ENCODE measurements at places on chromosomes 7 and 10. TPM values are rescaled to one million over a fixed set of nuclear protein-coding genes. Genes with fewer than 3 reads are reported as not detected.

GRCh38 chr10:104325436-104326435, 12.5 kb downstream of the ITPRIP start:
- DNase-seq = no peak

GRCh38 chr7:1662767-1663166, 7.3 kb upstream of the ELFN1 start:
- DNase-seq = no peak

- no peak for DNase-seq
Observed at GRCh38 chr7:30585675-30586074, 9.0 kb upstream of the GARS1 start.

GRCh38 chr7:105046414-105046813, 32.4 kb downstream of the KMT2E start:
- DNase-seq = peak; percentile 75

DNA sequence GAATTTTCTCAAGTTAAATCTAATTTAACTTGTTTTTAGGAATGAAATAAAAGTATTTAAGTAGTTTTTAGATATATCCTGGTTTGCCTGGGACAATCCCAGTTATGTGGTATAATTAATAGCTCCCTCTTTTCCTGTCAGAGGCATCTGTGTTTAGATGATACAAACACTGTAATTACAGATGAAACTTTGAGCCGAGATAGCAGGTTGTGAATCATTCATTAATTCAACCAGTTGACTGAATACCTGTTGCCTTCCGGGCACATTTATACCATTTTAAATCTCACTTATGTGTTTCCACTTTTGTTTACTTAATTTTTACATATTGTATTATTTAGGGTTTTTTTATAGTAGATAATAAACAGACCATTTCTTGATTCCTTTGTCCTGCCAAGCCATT, 82.1 kb upstream of the GATA3 start:
- DNase-seq = no peak

DNA sequence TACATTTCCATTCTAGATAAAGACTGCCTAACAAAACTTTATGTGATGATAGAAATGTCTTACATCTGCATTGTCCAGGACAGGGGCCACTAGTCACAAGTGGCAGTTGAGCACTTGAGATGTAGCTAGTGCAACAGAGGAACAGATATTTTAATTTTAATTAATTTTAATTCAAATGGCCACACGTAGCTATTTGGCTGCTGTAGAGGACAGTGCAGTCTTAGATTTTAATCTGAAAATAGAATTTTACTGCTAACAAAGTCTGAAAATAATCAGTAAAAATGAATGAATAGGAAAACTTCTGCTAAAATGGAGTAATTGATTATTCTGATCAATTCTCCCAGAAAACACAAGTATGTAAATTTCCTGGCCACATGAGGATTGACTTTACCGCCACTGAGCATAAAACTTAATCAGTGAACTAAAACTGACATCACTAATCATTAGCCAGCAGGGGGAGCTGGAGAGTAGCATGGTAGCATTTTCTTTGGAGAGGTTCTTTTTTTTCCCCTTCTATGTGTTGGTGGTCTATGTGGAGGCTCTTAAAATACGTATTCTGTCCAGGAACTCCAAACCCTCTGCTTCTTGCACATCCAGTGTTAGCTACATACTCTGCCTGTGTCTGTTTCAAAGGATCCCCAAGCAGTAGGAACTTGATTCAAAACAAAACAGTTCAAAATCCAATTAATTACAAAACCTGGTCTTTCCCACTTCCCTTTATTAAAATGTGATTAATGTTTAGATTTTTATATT, 52.1 kb downstream of the TSPAN12 start:
- DNase-seq = peak; percentile 12

- no peak for DNase-seq
Observed at GRCh38 chr10:107834706-107835105, 670.2 kb upstream of the SORCS1 start.

GRCh38 chr7:28855538-28856217, 102.5 kb downstream of the TRIL start:
- peak; percentile 98 for DNase-seq

DNA sequence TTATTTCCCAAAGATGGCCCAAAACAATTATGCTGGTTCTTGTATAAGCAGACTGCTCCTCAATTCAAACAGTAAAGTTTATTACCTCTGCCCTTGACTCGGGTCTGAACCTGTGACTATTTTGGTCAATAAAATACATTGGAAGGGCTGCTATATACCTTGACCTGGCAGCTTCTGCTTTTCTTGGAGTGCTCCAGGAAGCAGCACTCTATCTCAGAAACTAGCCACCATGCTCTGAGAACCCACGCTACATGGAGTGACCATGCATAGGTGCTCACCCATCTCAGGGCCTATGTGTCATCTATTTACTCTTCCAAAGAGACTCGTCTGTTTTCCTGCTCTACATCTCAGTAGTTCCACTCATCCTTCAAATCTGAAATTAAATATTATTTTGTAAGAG, 299.9 kb downstream of the AHR start:
- DNase-seq = no peak

- DNase-seq = no peak
Observed at GRCh38 chr10:8182806-8183205, 128.3 kb downstream of the GATA3 start.

DNA sequence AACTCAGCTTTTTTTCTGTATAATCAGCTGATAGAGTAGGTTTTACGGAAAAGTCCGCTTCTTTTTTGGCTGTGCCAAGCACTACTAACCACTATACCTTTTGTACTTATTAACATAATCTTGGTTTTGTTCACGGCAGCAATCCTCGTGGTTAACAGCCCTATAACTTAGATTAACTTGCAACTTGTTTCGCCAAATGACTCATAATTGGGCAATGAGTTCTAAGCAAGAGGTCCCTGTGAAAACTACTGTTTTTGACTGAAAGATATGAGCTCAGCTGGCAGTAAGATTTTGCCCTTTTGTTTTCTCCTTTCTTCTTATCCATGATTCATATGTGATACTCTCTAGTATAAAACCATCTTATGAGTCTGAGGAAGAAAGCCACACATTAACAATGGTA, 345.0 kb upstream of the PCDH15 start:
- DNase-seq = peak; percentile 78

- DNase-seq = no peak
Observed at GRCh38 chr10:95653895-95654294, 2.6 kb downstream of the ALDH18A1 start.

DNA sequence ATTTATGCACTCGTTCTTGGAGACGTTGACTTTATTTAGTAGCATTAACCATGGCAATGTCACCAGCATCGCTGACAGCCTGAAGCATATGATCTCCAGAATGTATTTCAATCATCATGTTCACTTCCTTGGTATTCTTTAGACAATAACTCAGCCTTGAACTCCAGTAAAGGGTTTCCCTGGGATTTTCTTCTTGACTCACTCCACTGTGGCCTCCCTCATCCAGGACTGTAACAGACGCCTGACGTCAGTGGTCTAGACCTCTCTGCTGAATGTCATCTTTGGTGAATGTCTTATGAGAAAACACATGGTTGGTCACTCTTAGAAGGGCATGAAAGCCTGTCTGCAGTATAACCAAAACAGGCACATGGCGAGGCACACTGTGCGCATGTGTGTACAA, 64.4 kb downstream of the EGFR start:
- DNase-seq = peak; percentile 62

- DNase-seq = no peak
Observed at GRCh38 chr10:80484243-80484642, 30.1 kb downstream of the TSPAN14 start.

GRCh38 chr7:98265841-98266271, 13.8 kb upstream of the TECPR1 start:
- peak; percentile 52 for DNase-seq

DNA sequence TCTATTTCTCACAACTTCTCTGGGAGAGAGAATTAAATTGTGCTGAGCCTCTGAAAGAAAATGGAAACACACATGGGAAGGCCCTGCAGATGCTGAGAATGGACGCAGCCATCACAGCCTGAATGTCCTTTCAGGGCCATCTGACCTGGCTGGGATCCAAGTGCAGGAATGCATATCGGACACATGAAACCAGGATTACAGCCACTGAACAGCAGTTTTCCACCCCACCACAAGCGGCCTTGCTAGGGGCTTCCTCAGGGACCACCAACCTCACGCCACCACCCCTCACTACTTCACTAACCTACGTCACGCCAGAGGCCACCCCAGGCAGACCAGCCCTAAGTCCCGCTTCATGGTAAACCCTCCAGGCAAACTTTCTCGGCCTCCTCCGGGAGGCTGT, 103.3 kb downstream of the DIP2C start:
- DNase-seq = no peak

DNA sequence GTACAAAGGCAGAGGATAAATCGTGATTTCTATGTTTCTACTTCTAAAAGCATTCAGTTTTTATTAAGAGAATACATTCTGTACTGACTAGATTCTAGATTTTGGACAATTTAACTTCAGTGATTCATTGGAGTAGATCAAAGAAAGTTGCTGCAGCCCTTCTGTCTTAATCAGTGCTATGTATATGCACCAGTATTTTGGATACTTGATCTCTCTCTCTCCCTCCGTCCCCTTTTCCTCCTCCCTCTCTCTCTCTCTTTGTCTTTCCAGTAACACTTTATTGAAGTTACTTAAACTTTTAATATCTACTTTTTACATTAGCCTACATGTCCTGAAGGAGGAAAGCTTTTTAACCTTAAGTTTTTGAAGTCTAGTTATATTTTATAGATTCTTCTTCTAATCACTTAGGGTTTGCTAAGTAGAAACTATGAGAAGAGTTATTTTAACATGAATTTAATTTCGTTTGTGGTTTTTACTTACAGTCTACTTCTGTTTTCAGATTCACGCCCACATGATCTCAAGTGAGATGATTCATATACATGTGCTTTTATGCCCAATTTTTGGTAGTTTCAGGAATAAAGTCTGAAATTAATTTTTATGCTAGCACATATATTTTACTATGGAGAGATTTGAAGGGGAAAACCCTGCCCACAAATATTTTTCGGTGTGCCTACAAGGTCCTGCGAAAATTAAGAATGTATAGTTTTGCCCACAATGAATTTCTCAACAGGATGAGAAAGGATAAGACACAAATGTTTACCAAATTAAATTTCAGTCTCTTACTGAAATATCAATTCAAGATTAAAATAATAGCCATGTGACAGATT, 9.1 kb downstream of the MDFIC start:
- peak; percentile 81 for DNase-seq

DNA sequence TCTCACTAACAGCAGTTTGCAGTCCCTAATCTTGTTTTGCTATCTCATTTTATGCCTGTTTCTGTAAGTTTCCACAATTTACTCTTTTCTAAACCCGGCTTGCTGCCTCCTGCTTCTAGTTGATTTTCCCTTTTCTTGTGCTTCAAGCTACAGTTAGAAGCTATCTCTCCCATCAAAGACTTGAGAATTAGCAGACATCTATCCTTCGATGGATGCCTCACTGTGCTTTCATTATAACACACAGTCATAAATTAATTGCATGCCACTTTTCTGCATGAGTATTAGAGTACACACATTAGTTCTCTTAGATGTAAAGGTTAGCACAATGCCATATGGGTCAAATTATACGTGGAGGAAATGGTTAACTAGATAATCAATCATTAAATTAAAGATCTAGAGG, 48.7 kb downstream of the SEMA3A start:
- DNase-seq = no peak

GRCh38 chr10:88108115-88108610, 244.7 kb downstream of the PTEN start:
- DNase-seq = no peak

DNA sequence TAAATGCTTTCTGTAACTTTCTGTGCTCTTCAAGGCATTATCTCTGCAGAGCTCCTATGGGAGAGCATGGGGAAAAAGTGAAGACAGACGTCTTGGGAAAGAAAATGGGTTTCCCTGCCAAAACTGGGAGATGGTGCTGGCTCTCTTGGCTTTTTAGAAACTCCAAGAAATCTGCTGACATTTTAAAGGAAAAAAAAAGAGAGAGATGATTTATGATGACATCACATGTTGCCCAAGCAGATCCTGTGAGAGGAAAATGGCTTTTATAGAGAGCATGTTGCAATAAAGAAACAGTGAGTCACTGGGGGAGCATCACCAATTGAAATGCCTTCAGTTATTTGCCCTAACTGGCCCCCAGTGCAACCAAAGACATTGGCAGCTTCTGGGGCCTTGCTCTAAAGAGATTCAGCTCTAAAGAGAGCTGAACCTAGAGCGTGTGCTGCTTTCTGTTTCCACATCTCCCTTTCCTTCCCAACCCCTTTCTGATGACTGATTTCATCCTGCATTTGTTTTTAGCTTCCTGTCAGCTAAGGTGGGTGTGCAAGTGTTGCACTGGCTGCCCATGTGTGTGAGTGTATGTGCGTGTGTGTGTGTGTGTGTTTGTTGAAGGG, 37.7 kb downstream of the LRMDA start:
- DNase-seq = peak; percentile 89

- DNase-seq = peak; percentile 61
Observed at GRCh38 chr10:90571481-90572258, 286.2 kb downstream of the HTR7 start.

GRCh38 chr7:36583318-36583717, 141.0 kb downstream of the AOAH start:
- DNase-seq = peak; percentile 25

- no peak for DNase-seq
Observed at GRCh38 chr10:124131172-124131571, 37.8 kb upstream of the CHST15 start.

DNA sequence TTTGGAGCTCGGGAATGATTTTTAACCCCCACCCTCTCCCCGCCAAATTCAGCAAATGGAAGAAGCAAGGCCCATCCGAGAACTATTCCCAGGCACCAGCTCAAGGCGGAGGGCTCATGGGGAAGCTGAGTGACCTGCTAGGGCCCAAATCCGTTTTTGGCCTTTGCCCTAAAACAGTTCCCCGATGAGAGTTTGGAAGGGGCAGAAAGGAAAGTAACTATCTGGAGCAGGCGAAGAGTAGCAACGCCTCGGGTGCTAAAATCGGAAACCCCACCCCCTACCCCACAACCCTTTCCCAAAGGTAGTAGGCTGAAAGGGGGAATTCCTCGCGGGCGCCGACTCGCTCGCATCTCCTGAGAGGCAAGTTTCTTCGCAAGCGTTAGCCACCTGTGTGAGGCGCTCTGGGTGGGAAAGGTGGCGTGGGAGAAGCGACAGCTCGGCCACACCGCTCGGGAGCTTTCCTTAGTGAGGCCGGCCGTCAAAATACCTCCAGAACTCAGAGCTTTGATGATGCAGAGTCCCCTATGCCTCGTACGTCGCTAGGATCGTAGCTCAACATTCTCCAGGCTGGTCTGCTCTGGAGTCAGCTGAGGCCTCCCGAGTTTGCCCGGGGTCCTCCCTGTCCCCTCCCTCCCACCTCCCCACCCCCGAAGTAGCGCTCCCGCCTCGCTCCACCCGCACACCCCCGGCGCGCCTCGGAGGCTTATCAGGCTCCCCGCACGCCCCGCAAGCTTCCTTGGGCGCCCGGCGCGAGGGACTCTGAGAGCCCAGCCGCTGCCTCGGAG, 642 bp upstream of the PRKG1 start:
- peak; percentile 5 for DNase-seq

Gene MALRD1
- total RNA-seq = 0.24 TPM

Gene ZNF736
- total RNA-seq = 4.4 TPM

Gene DRGX
- total RNA-seq = not detected

Gene CTTNBP2
- 4.9 TPM for total RNA-seq

Gene DLX5
- 1.3 TPM for total RNA-seq

Gene FOXK1
- 51.8 TPM for total RNA-seq

Gene LRIT1
- not detected for total RNA-seq

Gene CDH23
- not detected for total RNA-seq

Gene BPGM
- 37.4 TPM for total RNA-seq

Gene SAP25
- 1.4 TPM for total RNA-seq

Gene TUBAL3
- total RNA-seq = not detected

Gene LAMB1
- total RNA-seq = 403 TPM

Gene ATOH7
- 0.19 TPM for total RNA-seq

Gene COL1A2
- 6,748 TPM for total RNA-seq

Gene CCL26
- not detected for total RNA-seq

Gene CRTAC1
- 2.6 TPM for total RNA-seq

Gene WAPL
- total RNA-seq = 43.2 TPM

Gene OPN1SW
- not detected for total RNA-seq

Gene IKZF1
- total RNA-seq = 0.60 TPM
